Posterior vena cava (tissue), 2 donors: ENCODE measurements at places on chromosomes 13 and 19.

DNA sequence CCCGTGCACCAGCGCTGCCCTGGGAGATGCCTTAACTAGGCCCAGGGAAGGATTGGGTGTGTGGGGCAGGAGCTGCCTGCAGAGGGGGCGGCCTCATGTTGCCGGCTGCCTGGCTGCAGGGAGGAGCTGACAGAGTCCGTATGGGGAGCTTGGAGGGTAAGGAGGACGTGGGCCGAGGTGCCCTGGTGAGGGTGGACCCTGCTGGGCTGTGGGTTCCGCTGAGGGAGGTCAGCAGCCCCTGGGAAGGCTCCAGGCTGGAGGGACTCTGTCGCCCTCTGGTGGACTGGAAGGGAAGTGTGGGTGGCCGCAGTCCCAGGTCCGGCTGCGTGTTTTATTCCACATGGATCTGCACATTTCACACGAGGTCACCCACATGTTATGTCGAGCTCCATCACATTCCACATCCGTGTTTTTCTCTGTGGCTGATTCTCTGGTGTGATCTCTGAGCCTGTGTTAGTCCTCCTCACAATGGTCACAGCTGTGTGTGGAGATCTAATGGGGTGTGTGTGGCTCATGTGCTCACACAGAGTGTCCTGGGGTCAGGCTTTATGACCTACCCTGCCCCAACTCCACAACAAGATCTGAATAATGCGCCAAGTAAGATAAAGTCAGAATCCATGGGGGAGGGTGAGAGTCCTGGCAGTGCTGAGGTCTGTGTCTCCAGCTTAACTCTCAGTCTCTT is 1.8 kb upstream of the CEACAM8 start:
- DNase-seq: no peak

DNA sequence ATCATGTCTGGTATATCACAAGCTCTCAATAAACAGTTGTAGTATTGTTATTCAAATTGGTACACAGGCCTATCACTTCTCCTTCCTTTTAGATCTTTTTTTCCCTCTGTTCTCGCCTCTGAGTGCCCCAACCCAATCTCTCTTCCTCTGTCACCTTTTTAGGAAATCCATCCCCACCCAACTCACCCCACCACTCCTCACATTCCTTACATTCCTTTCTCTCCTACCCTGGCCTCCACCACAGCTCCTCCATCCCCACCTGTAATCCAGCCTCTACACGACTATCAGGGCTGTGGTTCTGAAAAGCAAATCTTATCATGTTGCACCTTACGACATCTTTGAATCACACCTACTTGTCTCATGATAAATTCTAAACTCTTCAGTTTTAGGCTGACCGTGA is 545.4 kb upstream of the GPC6 start:
- no peak for DNase-seq

GRCh38 chr13:34208336-34208735 is 390.4 kb downstream of the RFC3 start:
- DNase-seq: no peak

- no peak for DNase-seq
These were observed 49.0 kb downstream of the FREM2 start for GRCh38 chr13:38735665-38736440.

- DNase-seq: no peak
These were observed 5.4 kb downstream of the SOX21 start for GRCh38 chr13:94706843-94707399.

- DNase-seq: peak; percentile 82
These were observed 15.2 kb downstream of the ZSCAN5C start for GRCh38 chr19:56217039-56217949.

- no peak for DNase-seq
These were observed 14.5 kb upstream of the TSPAN16 start for GRCh38 chr19:11281356-11282049.

GRCh38 chr19:41936416-41936850 is 8.2 kb upstream of the ERFL start:
- DNase-seq: no peak

DNA sequence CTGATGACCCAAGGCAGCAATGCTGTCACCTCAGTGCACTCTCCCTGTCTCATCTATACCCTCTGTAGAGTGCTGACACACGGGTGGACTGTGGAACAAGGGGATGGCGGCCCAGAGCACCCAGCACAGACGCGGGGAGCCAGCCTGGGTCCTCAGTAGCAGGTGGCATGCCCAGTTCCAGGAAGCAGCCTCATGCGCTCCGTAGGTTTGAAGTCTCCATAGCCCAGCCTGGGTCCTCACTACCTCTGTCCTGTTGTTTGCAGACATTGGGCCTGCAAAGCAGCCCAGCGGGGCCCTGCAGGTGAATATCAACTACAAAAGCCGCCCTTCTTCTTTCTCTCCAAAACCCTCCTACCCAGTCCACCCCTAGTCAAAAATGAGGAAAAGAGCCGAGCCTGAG is 5.0 kb upstream of the SLC7A9 start:
- DNase-seq: peak; percentile 54

DNA sequence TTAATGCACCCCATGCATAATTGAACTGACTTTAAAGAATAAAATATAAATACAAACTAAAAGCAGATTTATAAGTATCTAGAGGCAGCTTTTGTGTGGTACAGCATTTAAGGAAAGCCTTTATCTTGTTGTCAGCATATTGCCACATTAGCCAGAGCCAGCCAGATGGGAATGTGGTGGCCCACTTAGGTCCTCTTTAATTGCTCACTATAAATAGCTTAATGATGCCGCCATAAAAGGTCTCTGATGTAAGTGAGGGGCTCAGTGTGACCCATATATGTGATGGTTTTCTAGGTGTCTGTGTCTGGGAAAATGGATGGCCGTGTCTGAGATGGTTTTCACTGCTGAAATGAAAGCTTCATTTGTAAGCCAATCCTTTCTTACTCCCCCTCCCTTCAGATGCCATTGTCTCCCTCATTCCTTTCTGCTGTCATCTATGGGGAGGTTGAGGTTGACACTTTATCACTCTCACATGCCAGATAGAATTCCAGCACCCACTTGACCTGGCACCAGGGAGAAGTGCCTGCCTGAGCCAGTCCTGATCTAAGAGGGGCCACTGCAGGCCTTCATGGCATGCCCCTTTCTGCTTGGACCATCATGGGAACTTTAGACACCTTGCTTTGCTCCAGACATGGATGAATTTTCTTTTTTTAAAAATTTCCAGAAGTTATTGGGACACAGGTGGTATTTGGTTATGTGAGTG is 135.3 kb downstream of the MTUS2 start:
- DNase-seq: no peak

DNA sequence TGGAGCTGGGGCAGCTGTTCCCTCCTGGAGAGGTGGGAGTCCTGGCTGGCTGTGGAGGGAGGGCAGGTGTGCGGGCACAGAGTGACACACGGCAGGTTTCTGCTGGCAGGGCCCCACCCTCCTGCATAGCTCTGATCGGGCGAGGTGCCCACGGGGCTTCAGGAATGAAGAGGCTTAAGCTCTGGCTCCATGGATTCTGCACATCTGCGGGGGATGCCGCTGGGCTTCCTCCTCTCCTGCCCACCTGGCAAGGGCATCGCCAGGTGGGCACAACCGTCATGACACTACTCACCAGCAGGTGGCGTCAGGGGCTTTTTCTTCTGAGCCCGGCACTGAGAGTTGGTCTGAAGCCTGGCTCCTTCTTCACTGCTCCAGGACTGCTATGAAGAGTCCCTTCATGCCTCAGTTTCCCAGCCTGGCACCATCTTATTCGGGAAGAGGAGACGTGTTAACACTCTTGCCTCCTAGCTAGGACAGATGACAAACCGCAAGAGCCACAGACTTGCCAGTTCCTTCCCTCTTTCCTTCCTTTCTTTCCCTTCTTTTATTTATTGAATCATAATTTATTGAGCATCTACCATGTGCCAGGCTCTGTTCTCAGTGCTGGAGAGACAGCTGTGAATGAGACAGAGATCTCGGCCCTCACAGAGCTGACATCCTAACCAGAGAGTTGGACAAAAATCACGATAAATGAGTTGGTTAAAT is 15.2 kb upstream of the PAK4 start:
- DNase-seq: no peak

DNA sequence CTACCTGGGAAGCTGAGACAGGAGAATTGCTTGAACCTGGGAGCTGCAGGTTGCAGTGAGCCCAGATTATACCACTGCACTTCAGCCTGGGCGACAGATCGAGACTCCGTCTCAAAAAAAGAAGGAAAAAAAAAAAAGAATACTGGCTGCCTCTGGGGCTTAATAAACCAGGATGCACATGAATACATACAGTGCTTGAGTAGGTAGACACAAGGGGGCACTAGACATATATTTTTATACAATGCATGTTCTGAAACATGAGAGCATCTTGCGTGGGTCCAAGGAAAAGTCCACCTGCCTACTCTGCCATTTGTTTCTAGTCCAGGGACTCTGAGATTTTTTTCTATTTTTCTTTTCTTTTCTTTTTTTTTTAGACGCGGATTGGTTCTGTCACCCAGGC is 31.2 kb downstream of the KEAP1 start:
- DNase-seq: no peak

GRCh38 chr13:111480976-111481375 is 160.5 kb downstream of the TEX29 start:
- no peak for DNase-seq

- DNase-seq: no peak
These were observed 35.9 kb upstream of the ZSCAN5A start for GRCh38 chr19:56350416-56351045.

GRCh38 chr13:30373727-30374126 is 48.6 kb upstream of the UBE2L5 start:
- DNase-seq: no peak

DNA sequence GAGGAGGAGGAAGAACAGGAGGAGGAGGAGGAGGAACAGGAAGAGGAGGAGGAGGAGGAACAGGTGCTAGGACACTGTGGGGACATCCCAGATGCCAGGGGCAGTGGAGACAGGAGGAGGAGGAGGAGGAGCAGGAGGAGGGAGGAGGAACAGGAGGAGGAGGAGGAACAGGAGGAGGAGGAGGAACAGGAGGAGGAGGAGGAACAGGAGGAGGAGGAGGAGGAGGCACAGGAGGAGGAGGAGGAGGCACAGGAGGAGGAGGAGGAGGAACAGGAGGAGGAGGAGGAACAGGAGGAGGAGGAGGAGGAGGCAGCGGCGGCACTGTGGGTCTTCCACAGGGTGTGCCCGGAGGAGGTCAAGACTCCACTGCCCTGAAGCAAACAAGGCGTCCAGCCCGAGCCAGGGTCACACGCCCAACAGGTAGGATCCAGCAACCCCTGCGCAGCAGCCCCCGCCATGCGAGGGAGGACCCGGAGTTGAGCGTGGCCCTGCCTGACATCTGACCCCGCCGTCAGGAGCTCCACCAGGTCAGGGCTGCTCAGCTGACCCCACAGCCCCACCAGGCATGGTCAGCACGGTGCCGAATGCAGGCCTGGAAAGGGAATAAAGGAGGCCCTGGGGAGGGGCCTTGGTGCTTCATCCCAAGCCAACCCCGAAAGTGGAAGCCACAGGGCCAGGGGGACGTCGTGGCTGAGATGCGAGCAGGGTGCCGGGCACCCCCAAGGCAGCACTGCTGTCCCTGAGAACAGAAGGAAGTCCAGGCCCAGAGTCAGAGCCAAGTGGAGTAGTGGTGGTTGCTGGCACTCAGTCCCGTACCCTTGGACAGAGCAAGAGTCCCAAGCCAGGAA is 9.2 kb downstream of the SBNO2 start:
- peak; percentile 83 for DNase-seq

GRCh38 chr19:2491130-2491801 is 15.3 kb downstream of the GADD45B start:
- no peak for DNase-seq

DNA sequence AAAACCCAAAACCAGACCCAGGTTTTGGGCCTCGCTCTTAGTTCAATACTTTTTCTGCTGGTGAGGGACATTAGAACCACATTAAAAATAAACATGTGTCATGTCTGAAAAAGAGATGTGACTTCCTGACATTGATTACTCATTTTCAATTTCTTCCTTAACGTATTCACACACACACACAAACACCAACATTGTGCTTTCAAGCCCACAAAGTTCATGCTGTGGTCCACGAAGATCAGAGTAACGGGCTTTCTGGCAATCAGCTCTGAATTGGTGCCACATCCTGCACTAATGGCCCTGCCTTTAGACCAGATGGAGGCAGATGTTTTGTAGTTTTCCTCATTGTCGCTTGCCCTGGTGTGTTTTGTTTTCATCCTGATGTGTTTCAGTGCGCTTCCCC is 47.9 kb upstream of the POMP start:
- no peak for DNase-seq

GRCh38 chr13:113539176-113539575 is 45.4 kb upstream of the TFDP1 start:
- peak; percentile 54 for DNase-seq

- DNase-seq: no peak
These were observed 9.8 kb downstream of the PNMA8A start for GRCh38 chr19:46461537-46461936.

DNA sequence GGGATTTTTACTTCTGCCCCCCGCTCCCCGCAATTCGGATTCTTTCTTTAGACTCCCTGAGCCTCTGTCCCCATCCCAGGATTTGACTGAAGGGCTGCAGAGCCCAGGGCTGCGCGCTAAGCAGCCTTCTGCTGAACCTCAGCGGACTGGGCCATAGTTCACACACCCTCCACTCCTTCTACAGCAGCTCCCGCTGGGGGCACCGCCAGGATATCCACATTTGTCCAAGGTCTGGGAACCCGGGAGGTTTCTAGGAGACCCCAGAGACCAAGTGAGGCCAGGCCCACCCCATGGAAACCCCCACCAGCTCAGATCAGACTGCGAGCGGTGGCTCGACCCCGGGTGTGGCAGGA is 463.3 kb downstream of the ITGBL1 start:
- DNase-seq: no peak
